Muscle of arm (tissue), 14 donors: ENCODE measurements at places on chromosomes 11 and 22. TPM values are rescaled to one million over a fixed set of nuclear protein-coding genes. Genes with fewer than 3 reads are reported as not detected.

GRCh38 chr11:57181678-57182305, at the start of gene LRRC55:
LRRC55 (plus strand) TSS chr11:57181953; CDS start chr11:57182023, 70 bp downstream.
- DNase-seq = no peak

Gene OR52E5
- polyA plus RNA-seq = not detected

DNA sequence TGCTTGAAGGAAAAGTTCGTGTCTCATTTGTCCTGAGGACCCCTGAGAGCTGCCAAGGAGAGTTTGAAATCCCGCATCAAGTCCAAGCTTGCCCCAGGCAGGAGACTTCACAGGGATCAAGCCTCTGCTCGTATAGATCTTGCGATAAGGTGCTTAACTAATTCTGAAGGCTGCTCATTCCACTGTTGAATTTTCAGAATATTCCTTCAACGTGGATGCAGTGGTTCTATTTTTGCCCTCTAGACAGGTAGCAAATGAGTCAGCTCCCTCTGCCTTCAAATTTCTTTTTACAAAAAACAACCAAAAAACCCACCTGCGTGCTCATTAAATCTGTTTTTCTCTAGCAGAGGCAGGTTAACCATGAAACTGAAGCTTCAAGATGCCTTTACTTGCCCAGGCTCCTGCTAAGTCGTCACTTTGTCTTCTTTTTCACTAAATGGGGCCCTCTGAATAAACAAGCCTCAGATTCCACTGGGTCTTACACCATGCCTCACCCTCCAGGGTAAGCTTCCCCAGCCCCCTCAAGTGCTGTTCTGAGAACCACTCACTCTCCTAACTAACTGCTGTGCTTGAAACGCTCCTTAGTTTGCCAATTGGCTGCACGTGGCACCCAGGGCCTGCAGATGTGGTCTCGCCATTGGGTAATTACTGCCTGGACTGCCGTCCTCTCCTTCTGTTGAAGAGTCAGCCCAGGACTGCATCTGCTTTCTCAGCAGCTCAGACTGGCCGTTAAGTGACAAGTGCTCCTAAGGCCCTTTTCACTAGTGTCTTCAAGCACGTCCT, 105.0 kb downstream of the TRPC6 start:
- DNase-seq = no peak

Gene THRSP
- not detected for polyA plus RNA-seq

Gene ADORA2A
- polyA plus RNA-seq = 7.2 TPM

Gene CRYBB2
- polyA plus RNA-seq = 0.56 TPM

- DNase-seq = no peak
Observed at GRCh38 chr11:121933694-121934093, 182.3 kb downstream of the BLID start.

- no peak for DNase-seq
Observed at GRCh38 chr11:9206496-9206895, 58.7 kb downstream of the DENND5A start.

GRCh38 chr11:9081153-9081552, 10.2 kb downstream of the SCUBE2 start:
- no peak for DNase-seq

GRCh38 chr22:30426388-30427353, 1.1 kb downstream of the MTFP1 start:
- peak; percentile 60 for DNase-seq

Gene SLC25A45
- 13.5 TPM for polyA plus RNA-seq

Gene ACRV1
- 1.4 TPM for polyA plus RNA-seq

Gene TRIM29
- polyA plus RNA-seq = 62.4 TPM

GRCh38 chr11:2201542-2201941, 29.9 kb upstream of the TH start:
- DNase-seq = no peak

GRCh38 chr11:100910808-100911207, 218.8 kb downstream of the PGR start:
- DNase-seq = no peak

Gene PRR14L
- 18.0 TPM for polyA plus RNA-seq

Gene ROM1
- 1.5 TPM for polyA plus RNA-seq

DNA sequence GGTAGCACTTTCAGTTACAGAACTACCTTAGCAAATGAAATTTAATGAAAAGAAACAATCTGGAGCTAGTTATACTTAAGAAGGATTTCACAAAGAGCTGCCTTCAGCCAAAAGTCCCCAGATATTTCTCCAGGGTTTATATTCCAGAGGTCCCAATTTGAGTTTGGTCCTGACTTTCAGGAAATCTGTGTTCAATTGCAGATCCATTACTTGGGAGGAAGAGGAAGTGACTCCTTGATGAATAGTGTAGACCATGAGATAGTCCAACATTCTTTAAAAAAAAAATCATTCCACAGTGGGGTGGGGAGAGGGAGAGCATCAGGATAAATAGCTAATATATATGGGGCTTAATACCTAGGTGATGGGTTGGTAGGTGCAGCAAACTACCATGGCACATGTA, 117.6 kb upstream of the ARHGAP20 start:
- no peak for DNase-seq

Gene IL10RA
- 4.8 TPM for polyA plus RNA-seq

DNA sequence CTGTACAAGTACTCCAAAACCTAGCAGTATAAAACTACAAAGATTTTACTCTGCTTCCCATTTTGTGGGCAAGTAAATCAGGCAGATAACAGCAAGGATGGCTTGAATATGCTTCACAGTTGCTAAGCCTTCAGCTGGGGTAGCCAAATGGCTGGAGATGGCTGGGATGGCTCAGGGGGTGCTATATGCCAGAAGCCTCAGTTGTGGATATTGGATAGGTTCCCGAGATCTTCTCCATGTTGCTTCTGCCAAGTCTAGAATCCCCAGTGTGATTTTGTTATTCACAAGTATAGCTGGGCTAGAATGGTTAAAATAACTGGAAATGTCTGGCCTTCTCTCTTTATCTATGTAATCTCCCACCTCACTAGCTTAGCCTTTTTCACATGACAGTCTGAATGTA, 472.3 kb upstream of the ARHGAP42 start:
- DNase-seq = no peak

- no peak for DNase-seq
Observed at GRCh38 chr22:30640361-30640760, 4.8 kb downstream of the SLC35E4 start.

GRCh38 chr11:44658506-44658850, 68.3 kb upstream of the TSPAN18 start:
- DNase-seq = no peak

Gene HTATIP2
- not detected for polyA plus RNA-seq

Gene NTM
- 26.0 TPM for polyA plus RNA-seq

Gene NRIP3
- 1.3 TPM for polyA plus RNA-seq

Gene OVCH2
- 0.51 TPM for polyA plus RNA-seq

GRCh38 chr11:540583-541432, 3.5 kb downstream of the LRRC56 start:
- DNase-seq = no peak

Gene SNX32
- 1.4 TPM for polyA plus RNA-seq

DNA sequence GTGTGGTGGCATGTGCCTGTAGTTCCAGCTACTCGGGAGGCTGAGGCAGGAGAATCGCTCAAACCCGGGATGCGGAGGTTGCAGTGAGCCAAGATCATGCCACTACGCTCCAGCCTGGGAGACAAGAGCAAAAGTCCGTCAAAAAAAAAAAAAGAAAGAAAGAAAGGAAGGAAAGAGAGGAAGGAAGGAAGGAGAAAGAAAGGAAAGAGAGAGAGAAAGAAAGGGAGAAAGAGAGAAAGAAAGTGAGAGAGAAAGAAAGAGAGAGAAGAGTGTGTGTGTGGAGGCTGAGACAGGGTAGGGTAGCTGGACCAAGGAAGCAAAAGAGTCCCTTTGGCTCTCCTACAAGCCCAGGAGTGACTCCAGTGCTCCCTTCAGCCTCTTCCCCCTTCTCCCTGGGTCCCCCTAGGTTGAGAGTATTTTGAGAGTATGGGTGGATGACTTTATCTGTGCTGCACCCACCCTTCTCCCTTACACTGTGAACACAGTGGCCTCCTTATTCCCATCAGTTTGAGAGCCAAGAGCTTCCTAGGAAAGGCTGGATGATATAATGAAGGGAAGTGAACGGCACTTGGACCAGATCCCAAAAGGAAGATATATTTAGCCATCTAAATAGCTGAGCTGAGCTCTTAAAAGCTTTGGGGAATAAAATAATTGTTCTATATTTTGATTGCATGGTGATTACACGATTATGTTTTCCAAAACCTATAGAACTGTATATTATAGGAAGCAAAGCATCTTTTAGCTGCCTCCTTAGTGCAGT, 9.5 kb upstream of the DENND5A start:
- peak; percentile 64 for DNase-seq

Gene TMEM191B
- 1.1 TPM for polyA plus RNA-seq

Gene PAMR1
- 35.4 TPM for polyA plus RNA-seq

Gene ADAMTS8
- not detected for polyA plus RNA-seq

DNA sequence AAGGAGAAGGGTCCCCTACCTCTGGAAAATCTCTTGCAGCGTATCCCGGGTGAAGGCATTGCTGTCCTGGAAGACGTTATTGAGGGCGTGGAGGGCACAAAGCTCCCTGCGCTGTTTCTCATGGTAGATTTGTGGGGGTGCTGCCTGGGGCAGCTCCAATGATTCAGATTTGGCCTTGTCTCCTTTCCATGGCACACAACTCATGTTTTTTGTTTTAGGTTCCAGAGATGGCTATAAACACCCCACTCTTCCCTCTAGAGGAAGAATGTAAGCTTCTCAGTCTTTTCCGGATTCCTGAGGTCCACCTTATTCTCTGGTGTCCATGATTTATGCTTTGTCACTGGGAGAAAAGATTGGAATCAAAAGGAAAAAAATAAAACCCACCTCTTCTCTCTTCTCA, 959 bp downstream of the JOSD1 start:
- no peak for DNase-seq

Gene IL17REL
- polyA plus RNA-seq = not detected

DNA sequence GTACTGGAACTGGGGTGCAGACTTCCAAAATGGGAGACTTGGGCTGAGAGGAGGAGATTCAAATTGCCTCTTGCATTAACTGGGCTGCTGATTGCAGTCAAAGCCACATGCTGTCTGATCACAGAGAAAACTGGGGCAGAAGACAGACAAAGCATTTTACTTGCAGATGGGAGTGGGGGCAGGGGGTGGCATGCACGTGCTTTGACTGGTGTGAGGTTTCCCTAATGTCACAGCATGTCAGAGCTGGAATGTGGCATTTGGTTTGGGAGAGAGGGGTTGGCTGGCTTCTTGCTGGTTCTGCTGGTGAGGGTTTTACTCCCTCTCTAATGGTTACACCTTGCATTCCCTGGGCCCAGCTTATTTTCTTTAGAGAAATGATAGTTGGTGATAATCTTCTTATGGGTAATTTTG, 2.9 kb downstream of the TUB start:
- no peak for DNase-seq

DNA sequence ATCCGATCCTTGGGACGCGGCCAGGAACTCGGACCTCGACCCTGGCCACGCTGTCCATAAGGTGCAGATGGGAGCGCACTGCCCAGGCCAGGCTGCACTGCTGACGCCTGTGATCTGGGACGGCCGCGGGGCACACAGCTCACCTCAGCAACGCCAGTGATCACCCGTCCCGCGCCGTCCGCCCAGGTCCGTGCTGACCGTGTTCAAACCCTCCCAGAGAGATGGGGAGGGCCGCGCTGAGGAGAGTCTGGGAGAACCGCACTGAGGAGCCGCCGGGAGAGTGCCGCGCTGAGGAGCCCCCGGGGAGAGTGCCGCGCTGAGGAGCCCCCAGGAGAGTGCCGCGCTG, 636 bp downstream of the KCNQ1OT1 start:
- DNase-seq = no peak

GRCh38 chr22:42805016-42805997, 51.8 kb downstream of the ARFGAP3 start:
- DNase-seq = no peak

Gene CASP5
- polyA plus RNA-seq = 0.27 TPM
